ENCODE measurements at places on chromosomes 3 and 15. TPM values are rescaled to one million over a fixed set of nuclear protein-coding genes. Genes with fewer than 3 reads are reported as not detected.

Gene SEMA4B
- 23.3 TPM for polyA plus RNA-seq

Gene CELSR3
- polyA plus RNA-seq: 0.48 TPM

Gene SYNPR
- not detected for polyA plus RNA-seq

Gene ANKRD28
- polyA plus RNA-seq: 15.6 TPM

Gene ARL14
- 3.3 TPM for polyA plus RNA-seq

Gene ALG3
- polyA plus RNA-seq: 22.6 TPM

Gene ZNF80
- polyA plus RNA-seq: not detected

Gene FBXL22
- 0.67 TPM for polyA plus RNA-seq

Gene PIGBOS1
- 9.7 TPM for polyA plus RNA-seq

Gene CHST2
- 0.94 TPM for polyA plus RNA-seq

Gene CLDN1
- 15.4 TPM for polyA plus RNA-seq

Gene DUOXA1
- polyA plus RNA-seq: 0.14 TPM

Gene SLC7A14
- under 0.01 TPM for polyA plus RNA-seq

Gene TTLL13
- not detected for polyA plus RNA-seq

Measured in adipose tissue (tissue), 3 donors.